ENCODE measurements at places on chromosomes 3 and 15.

DNA sequence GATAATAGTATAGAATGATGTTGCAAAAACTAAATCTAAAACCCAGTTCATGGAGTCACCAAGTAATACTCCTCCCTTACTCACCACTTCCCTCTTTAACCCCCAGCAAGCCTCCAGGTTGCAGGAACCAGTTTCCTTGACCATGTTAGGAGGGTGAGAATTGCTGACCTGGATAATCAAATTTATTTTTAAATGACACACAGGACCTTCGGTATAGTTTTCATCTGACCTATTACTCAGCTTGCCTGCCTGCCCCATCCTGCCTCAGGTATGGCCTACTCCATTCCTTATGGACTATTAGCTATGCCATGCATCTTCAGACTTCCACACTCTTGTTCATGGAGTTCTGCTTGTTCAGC lies 883 bp downstream of the RTP4 start:
- DNase-seq, result no peak

DNA sequence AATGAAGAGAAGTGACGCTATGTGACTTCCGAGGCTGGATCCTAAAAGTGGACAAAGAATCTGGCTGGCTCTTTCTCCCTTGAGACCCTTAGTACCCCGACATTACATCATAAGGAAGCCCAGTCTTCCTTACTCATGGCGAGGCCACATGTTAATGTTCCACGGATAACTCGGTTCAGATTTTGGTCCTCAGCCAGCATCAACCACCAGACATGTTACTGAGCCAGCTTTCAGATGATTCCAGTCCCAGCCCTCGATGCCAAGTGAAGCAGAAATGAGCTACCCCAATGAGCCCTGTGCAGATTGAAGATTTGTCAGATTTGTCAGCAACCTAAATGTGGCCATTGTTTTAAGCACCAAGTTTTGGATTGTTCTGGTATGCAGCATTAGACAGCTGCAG lies 46.6 kb downstream of the SLCO2A1 start:
- DNase-seq, result no peak

DNA sequence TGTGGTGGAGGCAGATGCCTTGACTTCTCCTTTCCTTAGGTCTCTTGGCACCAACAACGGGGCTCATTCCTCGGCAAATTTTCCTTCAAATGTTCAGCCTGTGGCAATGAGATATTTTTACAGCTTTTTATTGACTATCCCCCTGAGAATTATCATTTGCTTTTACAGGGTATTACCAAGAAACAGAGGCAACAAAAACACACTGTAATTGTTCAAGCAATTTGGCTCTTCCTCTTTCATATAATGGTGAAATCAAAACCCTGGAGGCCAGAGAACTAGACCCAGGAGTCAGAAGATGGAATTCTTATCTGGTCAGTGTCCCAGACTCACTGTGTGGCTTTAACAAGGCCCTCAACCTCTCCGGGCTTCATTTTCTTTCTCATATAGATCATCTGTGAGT lies 40.1 kb downstream of the TRIM42 start:
- DNase-seq, result no peak

GRCh38 chr3:134038071-134038491 lies 8.4 kb upstream of the SLCO2A1 start:
- no peak for DNase-seq

- DNase-seq, result no peak
Observed at GRCh38 chr3:23202203-23202920, 765 bp upstream of the UBE2E2 start.

- DNase-seq, result no peak
Observed at GRCh38 chr3:48423883-48424695, 5.8 kb downstream of the PLXNB1 start.

DNA sequence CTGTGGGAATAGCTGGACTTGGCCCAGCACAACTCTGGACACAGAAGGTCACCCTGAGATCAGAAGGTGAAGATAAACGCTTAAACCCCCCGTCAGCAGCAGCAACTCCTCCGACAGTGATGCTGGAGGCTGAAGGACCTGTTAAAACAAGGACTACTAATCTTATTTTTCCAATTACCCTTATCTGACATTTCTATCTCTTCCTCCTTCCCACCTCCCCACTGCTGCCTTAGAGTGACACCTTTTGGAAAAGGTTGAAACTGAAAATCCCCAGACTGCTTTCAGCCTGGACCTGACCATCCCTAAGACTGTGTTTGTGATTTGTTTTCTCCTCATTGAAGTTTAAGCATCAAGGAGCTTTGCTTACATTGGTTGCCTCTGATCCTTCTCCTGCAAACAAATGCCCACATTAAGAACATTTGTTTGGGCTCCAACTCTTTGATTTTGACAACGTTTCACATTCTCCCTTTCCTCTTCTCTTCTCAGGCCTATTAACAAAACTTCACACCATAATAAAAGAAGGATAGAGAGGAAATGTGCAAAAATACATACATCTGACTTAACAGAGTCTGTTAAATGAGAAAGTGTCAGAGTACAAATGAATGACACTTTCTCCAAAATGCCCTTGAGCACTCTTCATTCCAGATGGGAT lies 410.6 kb upstream of the WNT5A start:
- no peak for DNase-seq

- DNase-seq, result no peak
Observed at GRCh38 chr3:155425396-155425795, 131.9 kb upstream of the STRIT1 start.

Measured in SW 1271 (cell line).